ENCODE measurements at places on chromosomes 2 and 18. TPM values are rescaled to one million over a fixed set of nuclear protein-coding genes. Genes with fewer than 3 reads are reported as not detected.
A peak's percentile ranks its signal among the peaks of the same experiment; 100 is the strongest.

The XIRP2 gene
- not detected for total RNA-seq

GRCh38 chr2:55245411-55245810, 12.9 kb downstream of the RPS27A start:
- H3K4me1 ChIP-seq: peaks cover 2% of the 10 kb centered on the region
- H3K27me3 ChIP-seq: no peaks in the 10 kb centered on the region
- no peak overlapping the region for H3K4me3 ChIP-seq
- peak overlapping the region; percentile 57 for H3K27ac ChIP-seq

DNA sequence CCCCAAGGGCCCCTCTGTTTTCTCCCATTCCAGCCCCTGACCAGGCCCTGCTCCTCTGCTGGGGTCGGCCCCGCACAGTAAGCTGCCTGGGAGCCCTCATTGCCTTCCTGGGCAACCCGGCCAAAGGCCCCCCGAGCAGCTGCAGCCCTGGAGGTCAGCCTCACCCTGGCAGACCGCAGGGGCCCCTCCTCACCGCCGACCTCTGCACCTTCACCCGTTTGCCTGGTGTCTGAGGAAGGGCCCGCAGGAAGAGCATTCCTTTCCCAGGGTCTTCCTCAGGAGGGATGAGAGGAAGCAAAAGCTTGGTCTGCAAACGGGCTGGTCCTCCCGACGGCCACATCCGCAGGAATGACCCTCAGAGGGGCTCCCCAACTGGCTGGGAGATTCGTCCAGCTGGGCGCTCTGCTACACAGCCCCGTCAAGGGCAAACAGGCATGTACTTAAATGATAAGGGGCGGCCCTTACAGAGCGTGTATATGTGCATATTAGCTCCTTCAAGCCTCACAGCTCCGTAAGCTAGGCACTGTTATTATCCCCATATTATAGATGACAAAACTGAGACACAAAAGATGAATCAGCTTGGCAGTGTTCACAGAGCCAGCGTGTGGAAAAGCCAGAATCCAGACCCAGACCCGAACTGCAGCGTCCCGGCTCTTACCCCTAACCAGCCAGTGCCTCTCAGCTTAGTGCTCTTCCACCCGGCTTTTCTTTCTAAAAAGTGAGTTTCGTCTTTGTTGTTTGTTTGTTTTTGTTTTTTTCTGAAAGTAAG, 52.8 kb downstream of the SLC4A1AP start:
- peaks cover 36% of the 10 kb centered on the region for H3K4me1 ChIP-seq
- peaks cover 17% of the 10 kb centered on the region for H3K27me3 ChIP-seq
- no peak for DNase-seq
- H3K4me3 ChIP-seq: peak overlapping the region; percentile 53

GRCh38 chr2:104790901-104791495, 62.9 kb upstream of the POU3F3 start:
- no peak overlapping the region for H3K4me3 ChIP-seq
- H3K27me3 ChIP-seq: no peaks in the 10 kb centered on the region
- H3K27ac ChIP-seq: no peak overlapping the region
- no peaks in the 10 kb centered on the region for H3K4me1 ChIP-seq
- H3K36me3 ChIP-seq: no peaks in the 10 kb centered on the region

GRCh38 chr2:175737722-175738361, 264.2 kb downstream of the LNPK start:
- no peak for DNase-seq
- no peaks in the 10 kb centered on the region for H3K36me3 ChIP-seq
- H3K4me1 ChIP-seq: no peaks in the 10 kb centered on the region
- H3K27me3 ChIP-seq: peaks cover 4% of the 10 kb centered on the region

- no peaks in the 10 kb centered on the region for H3K36me3 ChIP-seq
- no peak overlapping the region for H3K27ac ChIP-seq
- DNase-seq: no peak
These were observed 108.2 kb downstream of the ZNF521 start for GRCh38 chr18:25243754-25244153.
